ENCODE measurements at places on chromosomes 1 and 21.

GRCh38 chr1:1118011-1118875, 2.4 kb upstream of the C1orf159 start:
- DNase-seq, result no peak

GRCh38 chr1:65469126-65469888, 48.8 kb downstream of the LEPR start:
- DNase-seq, result no peak

GRCh38 chr1:39979654-39980053, 24.7 kb downstream of the MFSD2A start:
- peak; percentile 56 for DNase-seq

DNA sequence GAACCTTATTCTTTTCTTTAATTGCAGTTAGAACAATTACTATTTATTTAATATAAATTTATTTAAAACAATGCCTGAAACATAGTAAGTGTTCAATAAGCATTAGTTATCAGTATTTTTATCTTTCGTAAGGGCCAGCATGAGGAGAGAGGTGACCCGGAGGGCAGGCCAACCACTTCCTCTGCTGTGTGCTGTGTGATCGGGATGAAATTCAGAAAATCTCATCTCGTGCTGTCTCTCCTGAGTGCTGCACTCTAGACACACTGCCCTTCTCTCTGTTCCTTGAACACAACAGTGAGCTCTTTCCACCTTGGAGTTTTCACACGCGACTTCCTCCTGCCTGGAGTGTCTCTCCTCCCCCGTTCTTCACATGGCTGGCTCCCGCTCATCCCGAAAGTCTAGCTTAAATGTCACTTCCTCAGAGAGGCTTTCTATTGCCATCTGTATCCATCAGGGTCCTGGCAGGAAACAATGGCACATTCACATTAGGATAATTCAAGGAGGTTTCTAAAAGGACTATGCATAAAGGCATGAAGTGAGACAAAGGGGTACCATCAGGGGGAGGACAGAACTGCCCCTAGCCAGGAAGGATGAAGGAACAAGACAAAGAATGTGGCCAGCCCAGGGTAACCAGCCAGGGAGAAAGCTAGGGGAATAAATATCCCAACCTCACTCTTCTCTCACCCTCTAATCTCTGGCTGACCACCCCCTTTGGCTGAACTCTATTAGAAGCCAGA, 142.6 kb upstream of the GJB5 start:
- DNase-seq, result no peak

DNA sequence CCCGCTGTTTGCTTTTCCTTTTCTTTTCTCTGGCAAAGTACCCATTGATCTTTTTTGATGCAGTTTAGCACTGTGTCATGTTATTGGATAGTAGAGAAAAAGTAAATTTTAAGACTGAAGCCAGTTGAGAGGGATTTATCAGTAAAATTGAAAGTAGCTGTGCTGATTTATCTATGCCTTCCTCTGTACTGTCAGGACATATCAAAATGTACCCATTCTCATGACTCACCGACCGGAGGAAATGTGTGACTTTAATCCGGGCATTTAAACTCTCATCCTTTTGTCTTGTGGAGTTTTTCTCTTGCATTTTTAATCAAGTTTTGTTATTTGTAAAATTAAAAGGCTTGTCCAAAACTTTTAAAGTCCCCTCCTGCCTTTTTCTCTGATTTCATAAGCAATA, 276.6 kb upstream of the FMN2 start:
- no peak for DNase-seq

GRCh38 chr1:161166669-161167548, 683 bp downstream of the PPOX start:
- peak; percentile 63 for DNase-seq

GRCh38 chr1:110511436-110511835, 7.5 kb downstream of the KCNA10 start:
- no peak for DNase-seq

GRCh38 chr1:12031039-12031980, 12.0 kb downstream of the MIIP start:
- DNase-seq, result peak; percentile 51

GRCh38 chr1:40861224-40862003, 749 bp downstream of the CITED4 start:
- peak; percentile 45 for DNase-seq

- DNase-seq, result peak; percentile 50
Measured at GRCh38 chr1:214550857-214551435, 456 bp downstream of the PTPN14 start.

DNA sequence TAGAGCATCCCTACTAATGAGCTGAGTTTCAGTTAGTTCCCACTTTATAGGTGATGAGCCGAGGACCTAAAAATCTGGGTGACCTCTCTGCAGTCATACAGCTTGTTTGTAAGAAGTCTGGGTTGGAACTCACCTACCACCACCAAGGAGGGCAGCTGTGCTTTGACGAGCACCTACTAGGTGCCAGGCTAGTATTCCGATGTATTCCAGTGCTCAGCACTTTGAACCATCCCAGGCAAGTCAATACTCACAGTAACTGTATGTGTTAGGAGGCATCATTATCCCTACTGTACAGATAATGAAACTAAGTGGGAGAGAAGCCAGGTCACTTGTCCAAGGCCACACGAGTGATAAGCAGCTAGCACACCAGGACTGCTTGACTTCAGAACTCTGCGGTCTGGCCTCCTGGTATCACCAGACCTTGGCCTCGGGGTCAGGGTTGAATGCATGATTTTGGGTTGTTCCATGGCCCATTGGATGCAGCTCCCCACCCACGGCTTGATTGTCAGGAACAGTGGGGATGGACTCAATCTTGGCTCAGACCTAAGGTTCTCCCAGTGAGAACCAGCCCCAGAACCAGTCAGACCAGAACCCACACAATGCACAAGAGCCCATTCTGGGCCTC, 20.7 kb downstream of the ECE1 start:
- no peak for DNase-seq

GRCh38 chr1:74334147-74334546, 99.0 kb downstream of the TNNI3K start:
- no peak for DNase-seq

DNA sequence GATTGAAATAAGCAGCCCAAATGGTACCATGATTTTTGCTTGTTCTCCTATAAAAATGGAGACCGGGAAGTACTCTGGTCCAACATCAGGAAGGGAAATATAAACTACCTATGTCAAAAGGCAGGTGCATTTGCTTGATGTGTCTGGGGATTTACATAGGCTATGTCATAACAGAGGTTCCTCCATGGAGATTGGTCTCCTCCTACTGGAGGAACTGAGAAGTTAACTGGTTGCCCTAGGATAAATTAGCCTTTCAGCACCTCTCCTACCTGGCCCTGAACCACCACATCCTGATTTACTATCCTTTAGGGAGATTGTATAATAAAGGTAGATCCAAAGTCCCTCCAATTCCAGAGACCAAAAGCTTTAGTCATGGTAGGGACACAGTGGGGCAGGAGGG, 1109.3 kb upstream of the B3GALT2 start:
- DNase-seq, result peak; percentile 10

GRCh38 chr1:234932511-234933430, 195.9 kb downstream of the TOMM20 start:
- no peak for DNase-seq

DNA sequence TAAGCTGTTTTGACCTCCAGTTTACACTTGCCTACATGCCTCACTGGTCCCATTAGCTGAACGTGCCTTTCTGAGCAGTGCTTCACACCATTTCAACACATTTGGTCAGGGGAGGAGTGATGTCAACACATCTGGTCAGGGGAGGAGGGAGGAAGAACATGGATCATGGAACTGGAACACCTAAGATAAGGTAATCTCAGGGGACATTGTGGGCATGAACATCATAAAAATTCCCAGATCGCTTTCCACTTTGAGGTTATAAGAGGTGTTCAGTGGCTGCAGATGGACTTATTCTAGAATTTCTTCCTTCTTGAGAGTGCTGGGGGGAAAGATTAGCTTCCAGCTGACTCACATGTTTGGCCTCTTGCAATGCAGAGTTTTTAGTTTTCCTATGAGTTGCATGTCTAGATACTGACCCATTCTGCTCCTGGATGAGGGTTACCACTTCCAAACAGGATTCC, 2.0 kb downstream of the QSOX1 start:
- DNase-seq, result no peak

- DNase-seq, result no peak
Measured at GRCh38 chr1:226490426-226490809, 58.1 kb upstream of the STUM start.

DNA sequence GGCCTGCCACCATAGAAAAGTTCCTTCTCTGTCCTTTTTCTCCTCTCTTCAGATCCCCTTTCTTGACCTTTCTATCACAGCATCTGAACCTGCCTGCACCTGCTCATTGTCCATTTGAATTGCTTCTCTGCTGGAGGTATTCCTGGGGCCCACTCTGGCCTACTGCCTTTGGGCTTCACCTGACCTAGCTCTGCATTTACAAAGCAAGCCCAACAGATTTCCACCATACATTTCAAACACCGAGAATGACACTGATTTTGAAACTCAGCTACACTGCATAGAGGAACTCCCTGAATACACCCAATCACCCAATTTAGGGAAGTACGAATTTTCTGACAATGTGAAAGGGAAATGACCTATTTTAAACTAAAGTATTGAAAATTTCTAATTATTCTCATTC, 284.5 kb upstream of the USP25 start:
- DNase-seq, result no peak

GRCh38 chr1:154533952-154534844, 24.3 kb downstream of the UBE2Q1 start:
- DNase-seq, result peak; percentile 65

- no peak for DNase-seq
Measured at GRCh38 chr1:24865168-24865567, 64.9 kb downstream of the RUNX3 start.

Data from HAP-1 (cell line).